ENCODE measurements at places on chromosomes 16 and 17. TPM values are rescaled to one million over a fixed set of nuclear protein-coding genes. Genes with fewer than 3 reads are reported as not detected.

- no peak for DNase-seq
Measured at GRCh38 chr16:54347961-54348360, 61.4 kb upstream of the IRX3 start.

- no peak for DNase-seq
Measured at GRCh38 chr16:69286941-69287713, 24.0 kb upstream of the VPS4A start.

- DNase-seq, result no peak
Measured at GRCh38 chr17:69282002-69282401, 44.9 kb downstream of the ABCA5 start.

DNA sequence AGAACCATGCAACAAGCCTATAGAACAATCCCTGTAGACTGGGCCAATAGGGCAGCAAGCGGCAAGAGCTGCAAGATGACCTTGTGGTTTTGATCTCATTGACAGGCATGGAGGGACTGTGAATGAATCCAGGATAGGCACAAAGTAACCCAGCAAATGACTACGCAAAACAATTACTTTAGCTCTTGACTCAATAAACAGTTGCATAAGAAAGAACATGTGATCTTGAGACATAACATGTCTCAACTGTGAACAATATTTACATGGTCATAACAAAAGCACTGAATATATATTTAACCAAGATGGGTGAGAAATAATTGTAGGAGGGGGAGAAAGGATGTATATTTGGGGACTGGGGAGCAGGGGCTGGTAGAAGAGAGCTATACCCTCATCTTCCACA is 313.7 kb upstream of the CDH5 start:
- no peak for DNase-seq

DNA sequence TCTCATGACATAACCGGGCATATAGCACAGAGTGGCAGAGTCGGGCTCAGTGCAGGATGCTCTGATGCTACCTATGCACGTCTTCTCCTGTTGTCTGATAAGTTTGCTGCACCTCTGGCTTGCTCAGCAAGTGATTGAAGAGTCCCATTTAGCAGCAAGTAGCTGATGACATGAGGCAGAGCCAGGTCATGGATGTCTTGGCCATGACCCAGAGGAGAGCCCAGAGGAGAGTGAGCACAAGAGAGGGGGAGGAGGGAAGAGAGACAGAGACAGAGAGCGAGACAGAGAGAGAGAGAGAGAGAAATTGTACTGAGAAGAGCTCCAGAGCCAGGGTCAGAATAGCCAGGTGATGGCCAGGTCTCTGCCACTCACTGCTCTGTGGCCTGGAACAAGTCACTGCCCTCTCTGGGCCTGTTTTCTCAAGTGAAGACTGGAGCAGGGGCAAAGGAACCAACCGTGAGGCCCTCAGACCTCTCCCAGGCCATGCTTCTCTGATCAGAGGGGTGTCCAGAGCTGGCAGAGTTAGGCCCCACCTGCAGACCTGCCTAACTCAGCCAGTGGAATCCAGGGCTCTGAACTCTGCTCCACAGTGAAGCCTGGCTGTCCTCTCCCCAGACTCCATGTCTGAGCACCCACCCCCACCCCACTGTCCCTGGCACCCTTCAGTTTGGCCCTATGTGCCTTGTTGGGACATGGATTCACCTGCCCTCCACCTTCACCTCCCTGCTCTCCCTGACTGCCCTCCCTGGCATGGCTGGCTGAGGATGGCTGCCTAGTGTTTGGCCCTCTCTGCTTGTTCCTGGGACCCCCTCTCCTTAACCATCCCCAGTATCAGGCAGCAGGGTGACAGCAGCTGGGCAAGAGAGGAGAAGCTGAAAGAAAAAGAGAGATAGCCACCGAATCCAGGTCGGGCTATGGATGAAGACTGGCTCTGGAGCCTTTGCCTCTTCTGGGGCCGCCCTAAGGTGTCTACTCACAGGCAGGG is 4.3 kb upstream of the KRT35 start:
- no peak for DNase-seq

MTSS2 gene
- 55.0 TPM for total RNA-seq

PRRT2 gene
- total RNA-seq, result 2.4 TPM

GRCh38 chr17:6352016-6352415 is 82.9 kb downstream of the AIPL1 start:
- DNase-seq, result no peak

DNA sequence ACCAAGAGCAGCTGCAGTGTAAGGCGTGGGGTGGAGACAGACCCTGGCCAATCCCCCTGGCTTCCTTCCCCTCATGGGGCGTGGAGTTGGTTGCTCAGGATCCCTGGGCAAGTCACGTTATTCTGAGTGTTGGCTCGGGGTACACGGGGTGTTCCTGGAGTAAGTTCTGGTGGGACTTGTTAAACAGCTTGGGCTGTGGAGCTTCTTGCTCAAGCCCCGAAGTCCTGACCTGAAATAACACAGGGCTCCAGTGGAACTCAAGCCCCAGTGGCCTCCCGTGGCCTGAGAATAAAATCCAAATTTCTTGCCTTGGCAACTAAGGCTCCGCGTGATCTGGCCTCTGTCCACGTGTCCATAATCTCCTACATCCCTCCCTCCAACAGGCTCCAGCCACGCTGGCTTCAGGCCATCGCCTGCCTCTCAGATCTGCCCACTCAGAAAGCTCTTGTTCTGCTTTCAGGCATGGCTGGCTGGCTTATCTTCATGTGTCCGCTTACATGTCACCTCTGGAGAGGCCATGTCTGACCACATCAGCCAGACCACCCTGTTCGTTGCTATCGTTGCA is 49.3 kb upstream of the BCO1 start:
- no peak for DNase-seq

ELMO3 gene
- total RNA-seq, result 5.4 TPM

AOC3 gene
- total RNA-seq, result 1.2 TPM

DNA sequence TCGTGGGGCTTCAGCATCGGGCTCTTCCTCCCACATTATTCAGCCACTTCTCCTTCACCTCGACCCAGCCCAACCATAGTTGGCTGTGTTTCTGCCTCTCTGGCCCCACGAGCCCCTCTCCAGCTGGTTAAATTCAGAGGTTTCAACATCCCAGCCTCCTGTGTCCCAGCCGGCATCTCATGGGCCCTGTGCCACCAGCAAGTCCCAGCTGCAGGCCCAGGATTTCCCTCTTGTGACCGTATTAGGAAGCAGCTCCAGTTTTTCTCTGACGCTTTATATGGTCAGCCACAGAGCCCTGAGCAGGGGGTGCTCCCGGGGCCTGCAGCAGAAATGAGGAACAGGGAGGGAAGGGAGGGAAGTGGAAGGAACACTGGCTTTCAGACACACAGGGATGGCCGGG is 27.4 kb downstream of the MYH11 start:
- DNase-seq, result no peak

JPT1 gene
- 202 TPM for total RNA-seq

- no peak for DNase-seq
Measured at GRCh38 chr17:73188011-73188410, 4.8 kb upstream of the COG1 start.

SYCE1L gene
- 27.2 TPM for total RNA-seq

- no peak for DNase-seq
Measured at GRCh38 chr16:72961115-72961832, 86.7 kb downstream of the ZFHX3 start.

GRCh38 chr17:31824766-31825360 is 34.2 kb downstream of the COPRS start:
- no peak for DNase-seq

- DNase-seq, result no peak
Measured at GRCh38 chr17:57954397-57955182, 622 bp downstream of the CUEDC1 start.

GRCh38 chr16:1789643-1790045 is 3.9 kb downstream of the IGFALS start:
- DNase-seq, result no peak

DNA sequence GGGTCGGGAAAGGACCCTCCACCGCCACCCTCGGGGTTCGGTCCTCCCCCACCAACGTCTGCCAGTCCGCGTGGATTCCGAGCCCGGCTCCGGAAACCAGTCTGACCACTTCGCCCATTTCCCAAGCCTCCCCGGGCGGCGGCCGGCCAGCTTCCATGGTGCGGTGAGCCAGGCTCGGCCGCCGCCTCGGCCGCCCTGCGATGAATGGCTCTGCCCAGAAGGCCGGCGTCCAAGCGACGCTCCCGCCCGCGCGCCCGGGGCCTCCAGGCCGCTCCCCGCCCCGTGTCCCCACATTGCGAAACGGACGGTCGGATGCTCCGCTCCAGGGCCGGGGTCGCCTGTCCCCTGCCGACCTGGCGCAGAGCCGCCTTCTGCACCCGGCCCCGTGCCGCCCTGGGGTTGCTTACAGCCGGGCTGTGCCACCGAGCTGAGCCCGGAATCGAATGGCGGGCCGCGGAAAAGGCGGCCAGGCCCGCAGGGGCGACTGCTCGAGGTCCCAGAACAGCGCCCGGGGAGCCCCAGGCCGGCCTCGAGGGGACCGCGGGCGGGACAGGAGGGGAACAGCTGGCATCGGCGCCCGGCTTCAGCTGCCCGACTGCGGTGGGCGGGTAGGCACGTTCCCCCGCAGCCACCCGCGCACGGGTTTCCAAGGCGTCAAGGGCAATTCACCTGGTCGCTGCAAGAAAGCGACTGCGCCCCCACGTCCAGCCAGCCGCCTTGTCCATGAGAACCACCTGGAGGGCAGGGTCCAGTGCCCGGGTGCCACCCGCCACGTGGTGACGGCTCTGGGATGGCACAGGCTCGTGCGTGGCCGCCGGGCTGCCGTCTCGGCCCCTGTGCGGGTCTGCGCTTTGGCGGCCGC is 18.3 kb upstream of the CBX8 start:
- no peak for DNase-seq

- DNase-seq, result no peak
Measured at GRCh38 chr16:58515871-58516767, 802 bp downstream of the SETD6 start.

LPCAT2 gene
- total RNA-seq, result 5.1 TPM

DNA sequence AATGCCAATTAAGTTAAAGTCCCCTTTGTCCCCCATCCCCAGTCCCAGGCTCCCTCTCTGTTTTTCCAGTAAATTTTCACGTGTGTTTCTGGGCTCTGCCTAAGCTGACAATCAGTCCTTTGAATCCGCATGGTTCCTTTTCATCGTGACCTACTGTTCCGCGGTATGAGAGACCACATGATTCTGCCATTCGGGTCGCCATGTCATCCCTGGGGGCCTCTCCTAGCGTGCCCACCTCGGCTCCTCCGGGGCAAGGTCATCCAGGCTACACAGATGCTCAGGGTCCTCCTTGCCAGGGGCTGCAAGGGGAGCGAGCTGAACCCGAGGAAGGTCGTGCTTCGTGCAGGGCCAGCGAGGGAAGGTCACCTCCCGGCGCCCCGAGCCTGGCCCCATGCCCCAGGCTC is 157.6 kb downstream of the RAB11FIP4 start:
- DNase-seq, result no peak

ELAC2 gene
- total RNA-seq, result 79.4 TPM

- DNase-seq, result no peak
Measured at GRCh38 chr17:62562656-62563055, 64.8 kb upstream of the MRC2 start.

ABCA3 gene
- 6.9 TPM for total RNA-seq

DNA sequence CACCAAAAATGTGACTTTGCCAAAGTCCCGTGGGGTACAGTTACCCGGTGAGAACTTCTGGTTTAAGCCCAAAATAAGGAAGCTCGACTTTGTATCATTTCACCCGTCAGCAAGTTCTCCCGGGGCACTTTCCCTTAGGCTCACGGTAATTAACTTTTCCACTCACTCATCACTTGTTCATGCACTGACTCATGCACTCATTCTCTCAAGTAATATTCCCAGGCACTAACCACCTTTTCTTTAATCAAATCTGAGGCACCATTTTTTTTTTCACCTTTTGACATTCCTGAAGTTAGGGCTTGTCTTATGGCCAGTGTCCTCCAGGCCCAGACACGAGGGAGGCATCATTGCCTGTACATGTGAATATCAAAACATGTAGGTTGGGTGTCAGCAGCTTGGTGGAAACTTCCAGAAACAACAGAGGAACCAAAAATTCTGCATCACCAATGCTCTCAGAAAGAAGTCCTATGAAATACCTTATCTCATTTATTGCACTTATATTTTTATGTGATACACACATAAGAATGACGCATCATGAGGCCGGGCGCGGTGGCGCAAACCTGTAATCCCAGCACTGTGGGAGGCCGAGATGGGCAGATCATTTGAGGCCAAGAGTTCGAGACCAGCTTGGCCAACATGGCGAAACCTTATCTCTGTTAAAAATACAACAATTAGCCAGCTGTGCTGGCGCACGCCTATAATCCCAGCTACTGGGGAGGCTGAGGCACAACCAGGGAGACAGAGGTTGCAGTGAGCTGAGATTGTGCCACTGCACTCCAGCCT is 36.1 kb upstream of the ATP2C2 start:
- no peak for DNase-seq

TGFB1I1 gene
- 5.0 TPM for total RNA-seq

DNA sequence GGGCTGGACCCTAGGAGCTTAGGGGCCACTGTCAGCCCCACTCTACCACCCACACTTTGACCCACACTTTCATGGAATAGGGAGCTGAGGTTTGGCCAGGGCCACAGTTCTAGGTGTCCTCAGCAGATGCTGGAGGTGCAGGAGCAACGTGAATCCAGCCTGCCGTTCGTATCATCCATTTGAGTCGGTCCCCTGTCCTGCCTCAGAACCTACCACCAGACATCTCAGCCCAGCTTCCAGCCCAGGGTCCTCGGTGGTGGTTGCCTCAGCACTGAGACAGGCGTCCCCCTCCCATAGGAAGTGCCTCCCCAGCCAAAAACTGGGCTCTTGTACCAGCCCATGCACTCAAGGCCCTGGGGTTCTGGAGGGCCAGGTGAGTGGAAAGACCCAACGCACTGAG is 359 bp upstream of the ITGAE start:
- no peak for DNase-seq

CDH13 gene
- total RNA-seq, result 0.07 TPM

KRT33B gene
- total RNA-seq, result not detected

- DNase-seq, result no peak
Measured at GRCh38 chr16:30768583-30769181, 6.6 kb downstream of the RNF40 start.

DNA sequence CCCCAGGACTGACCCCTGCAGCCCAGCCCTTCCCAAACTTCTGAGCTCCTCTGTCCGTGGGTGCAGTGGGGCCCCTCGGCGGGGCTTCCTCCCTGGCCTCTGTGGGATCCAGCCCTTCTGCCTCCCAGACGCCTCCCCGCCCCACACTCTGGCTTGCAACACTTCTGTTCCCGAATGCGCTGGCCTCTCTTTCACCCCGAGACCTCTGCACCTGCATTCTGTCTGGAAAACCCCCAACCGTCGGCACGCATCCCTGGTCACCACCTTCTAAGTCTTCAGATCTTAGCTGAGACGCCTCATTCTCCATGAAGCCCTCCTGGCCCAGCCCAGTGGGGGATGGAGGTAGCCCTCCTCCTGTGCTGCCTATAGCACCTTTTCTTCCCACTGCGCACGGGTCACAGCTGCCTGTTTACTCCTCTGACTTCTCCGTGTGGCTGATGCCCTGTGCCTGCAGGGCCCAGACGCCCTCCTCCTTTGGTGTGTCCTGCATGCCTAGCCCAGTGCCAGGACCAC is 26.4 kb downstream of the TMEM235 start:
- no peak for DNase-seq

DNA sequence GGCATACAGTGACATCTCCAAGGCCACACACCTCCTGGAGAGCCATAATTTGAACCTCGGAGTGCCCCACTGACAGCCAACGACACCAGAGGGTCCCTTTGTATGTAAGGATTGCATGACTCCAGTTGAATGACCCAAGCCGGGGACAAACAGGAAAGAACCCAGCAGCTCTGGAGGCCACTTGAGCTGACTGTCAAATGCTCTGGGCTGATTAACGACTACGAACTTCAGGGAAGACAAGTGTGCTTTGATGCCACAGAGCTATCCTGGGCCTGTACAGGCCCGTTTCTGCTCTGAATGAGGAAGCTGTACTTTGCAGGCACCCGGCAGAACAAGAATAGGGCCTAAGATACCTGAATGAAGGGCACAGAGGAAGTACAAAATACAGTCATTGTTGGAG is 404.6 kb downstream of the SLC39A11 start:
- DNase-seq, result no peak

Data from progenitor cell of endocrine pancreas (in vitro differentiated cells).